ENCODE measurements at places on chromosomes 12 and 14. TPM values are rescaled to one million over a fixed set of nuclear protein-coding genes. Genes with fewer than 3 reads are reported as not detected.

Gene MYBPC1
- total RNA-seq = 0.24 TPM

DNA sequence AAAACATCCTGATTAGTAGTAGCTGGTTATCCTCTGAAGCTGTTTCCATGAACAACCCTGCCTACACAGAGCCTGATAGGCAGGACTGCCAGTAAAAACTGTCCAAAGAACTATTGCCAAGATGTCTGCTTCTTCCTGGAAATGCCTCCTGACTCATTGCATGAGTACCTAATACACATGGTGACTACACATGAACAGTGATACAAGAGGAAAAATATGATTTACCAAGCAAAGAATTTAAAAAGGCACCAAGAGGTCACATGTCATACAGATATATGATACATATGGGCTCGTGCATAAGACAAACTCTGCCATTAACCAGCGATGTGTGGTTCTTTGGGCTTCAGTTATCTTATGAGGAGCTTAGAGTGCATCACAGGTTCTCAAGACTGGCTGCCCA, 552.3 kb downstream of the SLC16A7 start:
- no peaks in the 10 kb centered on the region for H3K27me3 ChIP-seq
- no peak overlapping the region for H3K27ac ChIP-seq
- no peak overlapping the region for H3K4me3 ChIP-seq
- H3K36me3 ChIP-seq = no peaks in the 10 kb centered on the region
- no peaks in the 10 kb centered on the region for H3K4me1 ChIP-seq

DNA sequence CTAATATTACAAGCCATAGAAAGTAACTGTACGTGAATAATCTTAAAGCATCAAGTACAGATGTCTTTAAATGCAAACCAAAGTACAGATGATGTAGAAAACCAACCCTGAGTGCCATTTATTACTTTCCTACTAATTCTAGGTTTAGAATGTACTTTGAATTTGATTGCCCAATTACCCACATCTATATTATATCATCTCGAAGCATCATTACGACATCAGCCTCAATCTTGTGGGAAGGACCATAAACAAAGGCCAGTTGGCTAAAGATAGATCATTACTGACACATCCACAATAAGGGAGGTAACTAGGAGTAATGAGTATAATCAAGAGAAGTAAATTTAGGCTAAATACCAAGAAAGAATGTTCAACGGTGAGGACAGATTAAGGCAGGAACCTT, 478.9 kb downstream of the BCAT1 start:
- peaks cover 7% of the 10 kb centered on the region for H3K4me1 ChIP-seq
- H3K4me3 ChIP-seq = no peak overlapping the region
- DNase-seq = no peak
- no peaks in the 10 kb centered on the region for H3K27me3 ChIP-seq

DNA sequence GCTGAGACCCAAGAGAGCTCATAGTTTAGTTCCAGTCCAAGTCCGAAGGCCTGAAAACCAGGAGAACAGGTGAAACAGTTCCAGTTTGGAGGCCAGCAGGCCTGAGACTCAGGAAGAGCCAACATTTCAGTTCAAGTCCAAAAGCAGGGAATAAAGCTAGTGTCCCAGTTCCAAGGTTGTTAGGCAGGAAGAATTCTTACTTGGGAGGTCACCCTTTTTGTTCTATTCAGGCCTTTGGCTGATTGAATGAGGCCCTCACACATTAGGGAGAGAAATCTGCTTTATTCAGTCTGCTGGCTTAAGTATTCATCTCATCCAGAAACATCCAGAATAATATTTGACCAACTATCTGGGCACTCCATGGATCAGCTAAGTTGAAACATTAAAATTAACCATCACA, 294.6 kb downstream of the PCNX1 start:
- H3K27ac ChIP-seq = no peak overlapping the region
- H3K27me3 ChIP-seq = no peaks in the 10 kb centered on the region
- no peaks in the 10 kb centered on the region for H3K4me1 ChIP-seq
- DNase-seq = no peak

DNA sequence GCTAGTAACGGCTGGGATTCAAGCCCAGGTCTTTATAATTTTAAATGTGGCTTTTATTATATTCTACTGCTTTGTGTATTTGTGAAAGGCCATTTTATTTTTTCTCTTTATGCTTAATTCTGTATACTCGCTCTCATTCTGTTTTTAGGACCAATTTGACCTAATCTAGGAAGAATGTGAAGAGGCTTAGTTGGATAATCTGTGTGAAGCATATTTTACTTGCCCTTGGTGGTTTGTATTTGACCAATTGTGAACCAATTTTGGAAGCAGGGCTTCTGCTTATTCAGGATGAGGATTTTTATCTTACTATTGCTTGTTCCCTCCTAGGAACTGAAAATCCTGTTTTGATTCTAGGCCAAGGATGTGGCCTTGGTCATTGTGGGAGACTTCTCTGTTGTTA, 113.1 kb downstream of the TTC6 start:
- no peaks in the 10 kb centered on the region for H3K36me3 ChIP-seq
- no peak overlapping the region for H3K4me3 ChIP-seq

Measured in left lung (tissue), 14 donors.